ENCODE measurements at places on chromosomes 11 and 22.

DNA sequence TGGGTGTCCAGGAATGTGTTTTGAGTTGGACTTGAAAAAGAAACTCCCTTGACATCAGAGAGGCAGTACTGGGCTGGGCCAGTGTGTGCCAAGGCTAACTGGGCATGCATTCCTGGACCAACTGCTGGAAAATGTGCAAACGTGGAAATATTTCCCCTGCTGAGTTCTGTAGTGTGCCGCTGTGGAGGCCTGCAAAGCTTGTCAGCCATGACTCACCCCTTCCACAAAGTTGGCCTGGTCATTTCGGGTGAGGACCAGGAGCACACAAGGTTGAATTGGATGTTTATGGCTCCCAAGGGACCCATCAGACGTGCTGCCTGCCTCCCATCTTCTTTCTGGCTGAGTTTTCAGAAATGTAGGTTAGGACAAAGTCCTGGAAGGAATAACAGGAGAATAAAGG lies 513.1 kb downstream of the MIAT start:
- no peak for DNase-seq

- DNase-seq, result no peak
These were observed 11.3 kb downstream of the SHANK2 start for GRCh38 chr11:71240865-71241691.

DNA sequence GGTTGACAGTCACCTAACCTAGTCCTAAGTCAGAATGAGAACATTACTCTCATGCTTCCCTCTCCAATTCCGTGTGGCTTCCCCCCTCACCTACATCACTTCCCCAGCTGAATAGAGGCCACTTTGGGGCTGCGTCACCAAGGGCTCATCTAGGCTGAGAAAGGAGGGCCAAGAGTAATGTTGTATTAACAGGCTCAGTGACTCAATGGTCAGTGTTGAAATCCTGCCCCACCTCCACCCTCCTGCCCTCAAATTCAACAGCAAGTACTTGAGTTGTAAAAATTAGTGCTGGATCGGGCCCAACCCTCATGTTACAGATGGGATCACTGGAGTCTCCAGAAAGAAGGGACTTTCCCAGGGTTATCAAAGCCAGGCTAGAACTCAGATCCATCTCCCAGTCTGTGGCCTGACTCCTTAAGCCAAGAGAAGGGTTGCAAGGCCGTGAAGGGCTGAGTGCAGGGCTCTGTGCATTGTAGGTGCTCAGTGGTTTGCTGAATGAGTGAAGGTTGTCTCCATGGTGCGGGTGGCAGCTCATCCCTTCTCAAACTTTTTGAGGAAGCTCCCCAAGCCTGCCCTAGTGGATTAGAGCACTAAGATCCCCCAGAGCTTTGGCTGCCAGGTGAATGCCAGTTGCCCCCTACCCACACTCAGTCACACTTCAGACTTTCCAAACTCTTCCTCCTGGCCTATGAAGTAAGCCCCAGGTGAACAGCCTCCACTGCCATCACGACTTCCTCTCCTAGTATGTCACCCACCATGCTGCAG lies 3.2 kb downstream of the DGAT2 start:
- DNase-seq, result no peak

DNA sequence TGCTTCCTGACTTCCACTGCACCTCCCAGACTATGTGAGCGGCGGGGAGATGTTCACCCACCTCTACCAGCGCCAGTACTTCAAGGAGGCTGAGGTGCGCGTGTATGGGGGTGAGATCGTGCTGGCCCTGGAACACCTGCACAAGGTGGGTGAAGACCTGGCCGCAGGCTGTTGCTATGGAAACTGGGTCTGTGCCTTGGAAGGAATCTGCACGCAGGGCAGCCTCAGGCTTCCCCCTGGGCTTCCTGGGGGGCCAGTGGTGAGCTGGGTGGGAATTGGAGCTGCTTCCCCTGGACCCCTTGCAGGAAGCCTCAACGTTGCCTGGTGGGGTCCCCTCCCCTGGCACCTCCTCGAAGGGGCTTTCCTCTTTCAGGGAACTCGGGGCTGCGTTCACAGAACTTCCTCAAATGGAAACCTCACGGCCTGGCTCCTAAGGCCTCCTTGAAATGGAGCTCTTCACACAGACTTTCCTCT lies 1.5 kb downstream of the RPS6KA4 start:
- DNase-seq, result no peak

DNA sequence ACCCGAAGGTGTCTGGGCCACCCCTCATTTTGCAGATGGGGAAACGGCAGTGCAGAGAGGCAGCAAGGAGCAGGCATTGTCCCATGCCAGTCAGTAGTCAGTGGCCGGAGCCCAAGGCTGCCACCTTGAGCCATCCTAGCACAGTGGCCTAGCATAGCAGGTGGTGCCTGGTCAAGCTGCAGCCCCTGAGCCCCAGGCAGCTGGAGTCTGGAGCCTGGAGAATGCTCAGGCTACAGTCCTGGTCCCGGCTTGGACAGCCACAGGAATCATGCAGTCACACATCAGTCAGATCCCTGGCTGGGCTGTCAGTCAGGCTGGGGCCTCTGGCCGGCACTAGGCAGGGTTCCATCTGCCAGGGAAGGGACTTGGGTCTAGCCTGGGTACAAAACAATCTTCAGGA lies 18.6 kb downstream of the KCNC1 start:
- no peak for DNase-seq

- no peak for DNase-seq
These were observed 96.4 kb downstream of the CCDC83 start for GRCh38 chr11:85951428-85952107.

- no peak for DNase-seq
These were observed 144.2 kb downstream of the TRIM29 start for GRCh38 chr11:119993722-119994121.

Measured in activated CD4-positive, CD25-positive, alpha-beta regulatory T cell treated with anti-CD3 and anti-CD28 coated beads, Interleukin-2, amount 50 U/mL, for 16 hours (primary cell).